ENCODE measurements at places on chromosomes 1 and 21.

- DNase-seq: no peak
Observed at GRCh38 chr1:177017287-177017852, 147.1 kb downstream of the ASTN1 start.

DNA sequence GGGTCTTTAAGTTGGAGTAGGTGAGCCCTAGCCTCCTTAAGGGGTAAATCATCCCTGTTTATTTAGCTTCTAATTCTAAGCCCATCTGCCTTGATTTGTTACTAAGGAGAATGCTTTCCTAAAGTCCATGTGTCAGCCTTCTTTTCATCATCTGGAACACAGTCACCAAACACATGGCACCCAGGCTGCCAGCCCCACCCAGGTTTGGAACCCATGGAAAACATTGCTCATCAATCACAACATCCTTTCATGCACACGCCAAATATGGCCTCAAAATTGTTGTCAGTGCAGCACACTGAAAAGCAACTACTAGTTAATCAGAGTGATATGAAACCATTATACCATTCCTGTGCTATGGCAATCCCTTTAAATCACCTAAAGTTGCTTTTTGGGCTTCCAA, 386.7 kb upstream of the ESRRG start:
- DNase-seq: no peak

- no peak for DNase-seq
Observed at GRCh38 chr1:206419250-206419649, 51.0 kb upstream of the IKBKE start.

DNA sequence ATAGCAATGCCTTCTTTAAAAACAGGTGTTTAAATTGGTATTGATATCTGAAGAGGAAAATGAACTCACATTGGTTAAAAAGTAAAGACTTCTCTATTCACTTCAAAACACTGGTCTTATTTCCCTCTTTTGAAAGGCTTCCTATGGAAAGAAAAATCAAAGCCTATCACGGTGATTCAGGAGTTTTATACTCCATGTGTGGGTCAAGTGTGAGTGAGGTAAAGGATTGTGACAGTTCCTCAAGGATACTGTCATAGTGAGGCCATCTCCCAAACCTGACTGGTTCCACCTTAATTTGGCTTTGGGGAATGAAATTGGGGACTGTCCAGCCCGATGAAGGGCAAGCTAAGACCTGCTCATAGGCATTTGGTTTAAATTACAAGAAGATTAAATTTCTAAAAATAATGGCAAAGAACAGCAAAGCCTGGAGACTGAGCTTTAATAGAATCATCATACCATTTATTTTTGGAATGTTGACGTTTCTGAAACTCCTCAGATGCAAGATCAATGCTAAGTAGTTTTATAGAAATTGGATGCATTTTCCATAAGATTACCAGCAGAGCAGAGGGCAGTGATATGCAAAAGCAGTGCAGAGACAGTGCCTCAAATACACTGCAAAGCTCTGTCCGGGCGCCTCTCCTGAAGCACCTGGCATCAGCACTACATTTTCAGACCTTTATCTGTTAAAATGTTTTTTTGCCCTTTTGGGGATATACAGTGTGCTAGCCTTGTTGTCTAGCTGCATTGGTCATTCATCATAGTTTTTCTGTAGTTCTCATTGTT, 302.1 kb upstream of the SGIP1 start:
- no peak for DNase-seq

GRCh38 chr1:181204530-181204929, 116.0 kb downstream of the IER5 start:
- no peak for DNase-seq

- DNase-seq: no peak
Observed at GRCh38 chr1:165738794-165739193, 29.9 kb downstream of the TMCO1 start.

- DNase-seq: no peak
Observed at GRCh38 chr1:167862432-167863076, 51.4 kb downstream of the ADCY10 start.

DNA sequence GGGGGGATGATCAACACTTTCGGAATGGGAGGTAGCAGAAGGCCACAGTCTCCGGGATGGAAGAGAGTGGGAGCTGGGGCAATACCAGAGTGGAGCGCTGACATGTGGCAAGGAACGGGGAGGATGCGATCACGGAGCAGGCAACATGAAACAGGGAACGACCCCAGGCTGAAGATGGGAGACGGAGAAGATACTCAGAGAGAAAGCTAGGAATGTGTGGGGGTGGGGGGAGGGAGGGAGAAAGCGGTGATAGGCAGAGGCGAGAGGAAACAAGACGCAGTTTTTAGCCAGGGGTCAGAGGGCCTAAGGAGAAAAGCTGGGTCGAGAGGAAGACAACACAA, 577 bp downstream of the RAB3GAP2 start:
- peak; percentile 19 for DNase-seq

DNA sequence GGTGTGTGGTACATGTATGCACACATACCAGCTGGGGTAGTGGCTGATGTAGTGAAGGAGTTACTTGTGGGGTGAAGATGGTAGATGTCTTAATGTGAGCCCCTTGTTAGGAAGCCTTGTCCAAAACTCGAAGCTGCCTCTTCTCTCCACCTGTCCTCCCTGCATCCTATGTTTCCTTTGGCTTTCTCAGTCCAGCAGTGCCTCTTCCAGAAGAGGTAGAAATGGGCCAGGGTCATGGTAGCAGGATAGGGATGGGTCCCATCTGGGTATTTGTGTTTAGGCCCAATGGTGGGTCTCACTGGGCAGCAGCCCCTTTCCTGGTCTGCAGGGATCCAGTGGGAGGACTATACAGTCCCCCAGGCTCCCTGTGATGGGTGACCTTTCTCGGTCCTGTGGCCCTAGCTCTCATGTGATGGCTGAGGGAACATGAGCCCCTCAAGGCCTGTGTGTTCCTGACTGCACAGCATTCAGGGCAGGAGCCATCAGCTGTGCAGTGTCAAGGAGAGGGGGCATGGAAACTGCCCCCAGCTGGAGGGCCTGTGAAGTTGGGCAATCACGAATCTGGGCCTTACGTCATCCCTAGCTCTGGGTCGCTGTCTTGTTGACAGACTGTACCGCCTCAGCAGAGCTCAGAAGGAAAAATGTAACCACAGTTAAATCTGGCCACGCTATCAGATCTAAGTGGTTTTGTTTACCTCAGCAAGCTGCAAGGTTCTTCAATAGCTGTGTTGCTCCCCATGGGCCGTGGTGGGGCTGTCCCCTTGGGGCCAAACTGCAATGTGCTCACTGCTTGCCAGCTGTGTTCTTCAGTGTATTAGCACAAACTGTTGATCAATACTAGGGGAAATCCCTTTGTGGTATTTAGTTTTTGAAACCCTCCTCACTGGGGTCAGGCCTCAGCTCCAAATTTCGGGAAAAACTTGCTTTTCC, 82.7 kb downstream of the NOS1AP start:
- DNase-seq: no peak

- no peak for DNase-seq
Observed at GRCh38 chr1:43766086-43766784, 58.9 kb downstream of the ST3GAL3 start.

GRCh38 chr1:51728611-51729155, 111.8 kb downstream of the OSBPL9 start:
- no peak for DNase-seq

DNA sequence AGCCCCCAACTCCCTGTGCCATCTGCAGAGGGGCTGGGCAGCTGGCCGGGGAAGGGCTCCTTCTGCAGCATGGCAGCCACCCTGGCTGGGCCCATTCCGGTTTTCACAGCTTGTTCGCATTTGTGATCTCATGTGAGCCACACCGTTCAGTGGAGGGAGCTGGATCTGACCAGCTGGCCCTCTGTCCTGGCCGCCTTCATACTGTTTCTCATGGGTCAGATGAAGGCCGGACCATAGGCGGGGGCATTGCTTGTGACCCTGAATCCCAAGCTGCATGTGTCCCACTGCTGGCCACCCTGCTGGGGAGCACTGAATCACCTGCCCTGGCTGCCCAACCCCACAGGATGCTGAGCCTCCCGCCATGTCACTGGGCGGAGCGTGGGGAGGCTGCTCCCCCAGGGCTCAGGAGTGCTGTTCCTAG, 36.4 kb upstream of the PRSS38 start:
- no peak for DNase-seq

- DNase-seq: peak; percentile 58
Observed at GRCh38 chr1:108107658-108108057, 92.5 kb downstream of the SLC25A24 start.

- DNase-seq: peak; percentile 11
Observed at GRCh38 chr1:228021355-228022030, 14.7 kb downstream of the WNT3A start.

DNA sequence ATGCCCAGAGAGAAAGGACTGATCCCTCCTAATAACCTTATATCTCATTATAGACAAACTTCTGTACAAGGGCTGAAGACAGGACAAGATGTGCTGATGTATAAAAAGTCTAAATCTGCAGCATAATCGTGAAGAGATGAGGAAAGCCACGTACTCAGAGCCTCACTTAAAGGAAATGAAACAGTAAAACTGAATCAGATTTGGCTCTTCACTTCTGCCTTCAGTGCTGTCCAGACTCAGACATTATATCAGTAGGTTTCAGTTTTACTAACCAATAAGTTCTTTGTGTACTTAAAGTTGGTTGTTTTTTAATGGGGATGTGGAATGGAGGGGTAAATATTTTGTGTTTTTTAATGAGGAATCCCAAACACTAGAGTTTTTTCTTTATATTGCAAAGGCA, 45.3 kb upstream of the RGS1 start:
- no peak for DNase-seq

DNA sequence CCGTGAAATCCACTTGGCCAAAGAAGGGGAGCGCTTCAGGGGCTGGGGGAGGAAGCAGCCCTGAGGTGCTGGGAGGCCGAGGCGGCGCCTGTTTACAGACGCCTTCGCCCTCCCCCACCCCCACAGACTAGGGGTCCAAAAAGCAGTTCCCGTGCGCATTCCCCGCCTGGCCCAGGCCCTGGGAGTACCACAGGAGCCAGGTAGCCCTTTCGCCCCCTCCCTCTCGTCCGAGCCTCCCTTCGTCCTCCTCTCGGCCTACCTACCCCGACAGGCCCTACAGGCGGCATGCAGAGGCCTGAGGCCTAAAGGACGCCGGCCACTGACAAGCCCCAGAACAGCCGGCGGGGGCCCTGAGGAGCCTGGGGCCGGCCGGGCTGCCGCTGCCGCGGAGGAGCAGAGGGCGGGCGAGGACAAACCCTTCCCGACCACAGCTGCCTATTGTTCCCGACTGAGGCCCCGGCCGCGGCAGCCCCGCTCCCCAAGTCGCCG, 522 bp downstream of the RC3H1 start:
- peak; percentile 47 for DNase-seq

GRCh38 chr1:223811634-223812101, 34.1 kb downstream of the TP53BP2 start:
- DNase-seq: no peak

GRCh38 chr1:16326833-16327404, 25.4 kb downstream of the FBXO42 start:
- DNase-seq: no peak

DNA sequence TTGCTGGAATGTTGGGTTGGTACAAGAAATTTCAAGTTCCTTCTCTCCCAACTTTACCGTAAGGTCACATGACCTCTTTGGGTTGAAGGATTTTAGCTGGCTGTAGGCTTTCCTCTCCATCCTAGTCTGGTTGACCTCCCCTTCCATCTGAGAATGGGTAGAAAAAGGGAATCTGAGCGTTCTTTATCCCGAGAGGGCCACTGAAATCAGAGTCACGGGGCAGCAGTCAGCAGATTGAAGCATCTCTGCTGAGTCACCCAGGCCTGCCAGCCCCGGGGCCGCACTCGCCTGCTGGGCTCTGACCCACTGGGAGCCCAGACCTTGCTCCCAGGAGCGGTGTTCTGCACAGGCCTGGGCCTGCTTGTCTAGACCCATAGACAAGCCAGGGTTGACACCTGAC, 31.0 kb downstream of the TMCC2 start:
- no peak for DNase-seq

DNA sequence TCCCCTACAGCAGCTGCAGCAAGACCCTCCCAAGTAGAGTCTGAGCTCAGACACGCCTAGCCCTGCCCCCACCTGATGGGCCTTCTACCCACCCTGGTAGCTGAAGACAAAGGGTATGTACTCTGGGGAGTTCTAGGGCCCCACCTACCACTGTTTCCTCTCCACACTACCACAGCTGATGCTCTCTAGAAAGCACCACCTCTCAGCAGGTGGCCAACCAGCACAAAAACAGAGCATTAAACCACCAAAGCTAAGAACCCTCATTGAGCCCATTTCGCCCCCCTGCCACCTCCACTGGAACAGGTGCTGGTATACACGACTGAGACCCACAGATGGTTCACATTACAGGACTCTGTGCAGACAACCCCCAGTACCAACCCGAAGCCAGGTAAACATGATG, 258.9 kb downstream of the SETD4 start:
- DNase-seq: no peak

DNA sequence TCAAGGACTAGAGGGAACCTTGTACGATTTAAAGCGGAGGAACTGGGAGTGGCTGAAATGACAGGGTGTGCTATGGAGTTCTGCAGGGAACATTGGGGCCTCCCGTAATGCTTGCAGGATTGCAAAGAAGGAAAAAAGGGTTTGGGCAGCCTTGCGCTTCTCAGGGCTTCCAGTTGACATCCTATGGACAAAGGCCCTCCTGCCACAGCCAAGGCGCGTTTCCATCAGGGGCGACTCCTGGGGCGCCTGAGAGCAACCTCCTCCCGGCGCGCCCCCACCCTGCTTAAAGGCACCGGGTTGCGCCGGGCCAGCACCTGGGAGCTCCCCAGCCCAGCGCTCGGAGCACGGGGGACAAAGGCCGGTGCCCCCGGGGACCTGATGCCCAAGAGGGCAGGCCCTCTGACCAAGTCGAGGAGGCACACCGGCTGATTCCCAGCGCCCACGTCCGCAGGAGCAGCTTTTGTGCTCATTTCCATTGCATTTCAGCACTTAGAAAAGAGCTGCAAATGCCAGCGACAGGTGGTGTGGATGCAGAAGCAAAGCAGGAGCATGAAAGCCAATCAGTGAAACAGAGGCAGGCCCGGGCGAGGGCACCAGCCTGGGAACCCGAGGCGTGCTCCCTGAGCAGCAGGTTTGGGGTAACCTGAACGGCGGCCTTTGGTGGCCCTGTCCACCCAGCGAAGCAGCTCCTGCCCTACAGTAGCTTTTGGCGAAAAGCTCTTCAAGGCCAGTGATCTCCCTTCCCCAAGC, 17.6 kb upstream of the RNF187 start:
- no peak for DNase-seq

DNA sequence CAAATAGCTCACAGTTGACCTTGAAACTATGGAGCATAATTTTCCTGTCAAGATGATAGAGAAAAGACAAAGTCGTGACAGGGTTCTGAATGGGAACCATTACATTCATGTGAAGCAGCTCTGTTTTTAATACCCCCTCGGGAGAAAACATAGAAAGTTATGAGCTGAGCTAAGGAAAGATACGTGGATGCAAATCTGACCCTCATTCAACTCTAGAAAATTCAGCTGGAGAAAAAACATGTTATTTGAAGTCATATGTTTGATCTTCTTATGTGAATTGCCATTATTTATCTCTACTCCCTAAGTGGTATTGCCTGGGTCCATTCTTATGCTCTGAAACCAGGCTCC, 48.0 kb upstream of the LRRC52 start:
- no peak for DNase-seq

- DNase-seq: no peak
Observed at GRCh38 chr1:94755675-94756074, 64.5 kb upstream of the SLC44A3 start.

GRCh38 chr1:183838221-183838620, 33.3 kb downstream of the RGL1 start:
- DNase-seq: no peak
